ENCODE measurements at places on chromosomes 7 and 10.

DNA sequence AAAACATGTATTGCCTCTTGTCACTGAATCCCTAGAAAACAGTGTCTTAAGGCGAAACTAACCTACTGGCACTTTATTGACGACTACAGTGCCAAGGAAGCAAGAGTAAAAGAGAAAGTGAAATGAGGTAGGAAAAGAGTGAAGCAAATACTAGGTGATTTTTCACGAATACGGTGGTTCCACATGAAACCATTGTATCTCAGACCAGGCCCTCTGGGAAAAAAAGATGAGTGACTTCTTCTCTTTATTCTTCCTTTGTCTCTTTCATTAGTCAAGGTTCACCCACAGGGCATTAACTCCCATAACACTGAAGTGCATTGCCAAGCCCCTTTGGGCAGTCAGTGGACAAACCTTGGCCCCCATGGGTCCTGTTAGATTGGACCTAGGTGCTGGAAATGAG lies 16.2 kb upstream of the MACC1 start:
- no peak for DNase-seq

GRCh38 chr7:28986028-28986764 lies 28.1 kb upstream of the TRIL start:
- DNase-seq, result no peak

- no peak for DNase-seq
Measured at GRCh38 chr7:41695661-41696322, 7.1 kb downstream of the INHBA start.

DNA sequence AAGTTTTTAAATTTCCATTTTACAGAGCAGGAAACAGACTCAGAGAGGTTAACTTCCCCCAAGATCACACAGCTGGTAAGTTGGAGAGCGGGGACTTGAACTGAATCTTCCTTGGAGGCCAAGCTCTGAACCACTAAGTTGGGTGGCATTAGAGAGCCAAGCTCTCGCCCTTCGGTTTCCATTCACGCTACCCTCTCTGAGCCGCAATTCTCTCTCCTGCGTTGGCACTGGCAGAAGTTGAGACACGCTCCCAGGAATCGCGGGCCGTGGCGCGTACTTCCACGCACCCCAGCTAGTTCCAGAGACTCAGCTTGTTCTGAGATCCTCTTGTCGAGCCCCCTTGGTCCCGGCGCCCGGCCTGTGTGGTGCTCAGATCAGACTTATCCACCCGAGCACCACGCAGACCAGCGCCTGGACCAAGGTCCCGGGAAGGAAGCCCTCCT lies 29.3 kb upstream of the VAX1 start:
- DNase-seq, result no peak

GRCh38 chr7:29955799-29956486 lies 33.7 kb downstream of the SCRN1 start:
- peak; percentile 2 for DNase-seq

- peak; percentile 20 for DNase-seq
Measured at GRCh38 chr10:132836832-132837540, 51.0 kb upstream of the NKX6-2 start.

- DNase-seq, result peak; percentile 69
Measured at GRCh38 chr10:62047960-62048383, 146.5 kb downstream of the ARID5B start.

- DNase-seq, result no peak
Measured at GRCh38 chr10:74093530-74094164, 57.0 kb downstream of the AP3M1 start.

- DNase-seq, result no peak
Measured at GRCh38 chr7:638256-639011, 88.1 kb upstream of the DNAAF5 start.

DNA sequence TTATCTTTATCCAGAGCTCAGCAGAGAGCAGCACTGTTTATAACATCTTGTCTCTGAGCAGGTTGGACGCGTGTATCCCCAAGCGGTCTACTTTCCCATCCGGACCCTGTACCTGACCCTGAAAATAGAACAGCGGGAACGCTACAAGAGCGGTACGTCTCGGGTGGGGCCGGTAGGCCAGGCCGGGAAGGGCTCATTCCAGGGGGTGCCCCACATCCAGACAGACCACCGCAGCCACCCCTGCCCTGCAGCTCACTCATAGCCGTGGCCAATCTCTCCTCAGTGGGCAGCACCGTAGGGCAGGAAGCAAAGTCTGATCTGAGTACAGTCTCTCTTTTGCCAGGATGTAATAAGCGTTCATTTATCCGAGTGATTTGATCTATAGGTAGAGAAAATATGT lies 113.7 kb downstream of the TRRAP start:
- no peak for DNase-seq

GRCh38 chr10:42932735-42933447 lies 144.0 kb upstream of the RET start:
- peak; percentile 6 for DNase-seq

DNA sequence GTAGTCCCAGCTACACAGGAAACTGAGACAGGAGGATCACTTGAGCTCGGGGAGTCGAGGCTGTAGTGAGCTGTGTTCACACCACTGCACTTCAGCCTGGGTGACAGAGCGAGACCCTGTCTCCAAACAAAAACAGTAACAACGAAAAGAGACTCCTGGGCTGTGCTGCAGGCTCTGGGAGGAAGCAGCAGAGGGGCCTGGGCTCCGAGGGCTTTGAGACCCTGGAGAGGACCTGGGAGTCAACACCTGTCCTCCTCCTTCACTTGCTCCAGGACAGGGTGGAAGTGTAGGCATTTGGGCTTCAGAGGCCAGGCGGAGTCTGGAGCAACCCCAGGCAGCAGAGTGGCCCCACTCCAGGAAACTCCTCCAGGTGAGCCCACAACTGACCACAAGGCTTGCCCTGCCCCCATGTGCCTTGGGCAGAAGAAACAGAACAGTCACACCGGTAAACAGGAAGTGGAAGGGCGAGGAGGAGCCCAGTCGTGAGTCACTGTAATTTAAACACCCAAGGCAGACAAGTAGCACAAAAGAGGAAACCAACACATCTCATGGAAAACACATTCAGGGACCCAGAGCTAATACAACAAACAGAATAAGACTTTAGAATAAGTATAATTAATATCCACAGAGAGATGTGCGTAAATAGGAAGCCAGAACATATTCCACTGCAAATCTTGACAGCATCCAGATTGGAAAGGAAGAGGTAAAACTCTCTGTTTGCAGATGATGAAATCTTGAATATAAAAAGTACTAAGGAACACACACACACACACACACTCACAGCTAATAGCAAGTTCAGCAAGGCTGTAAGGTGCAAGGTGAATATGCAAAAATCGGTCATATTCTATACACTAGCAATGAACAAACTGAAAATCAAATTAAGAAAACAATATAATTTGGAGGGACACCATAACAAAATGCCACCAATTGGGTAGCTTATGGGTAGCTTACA lies 20.5 kb upstream of the RASGEF1A start:
- peak; percentile 67 for DNase-seq

DNA sequence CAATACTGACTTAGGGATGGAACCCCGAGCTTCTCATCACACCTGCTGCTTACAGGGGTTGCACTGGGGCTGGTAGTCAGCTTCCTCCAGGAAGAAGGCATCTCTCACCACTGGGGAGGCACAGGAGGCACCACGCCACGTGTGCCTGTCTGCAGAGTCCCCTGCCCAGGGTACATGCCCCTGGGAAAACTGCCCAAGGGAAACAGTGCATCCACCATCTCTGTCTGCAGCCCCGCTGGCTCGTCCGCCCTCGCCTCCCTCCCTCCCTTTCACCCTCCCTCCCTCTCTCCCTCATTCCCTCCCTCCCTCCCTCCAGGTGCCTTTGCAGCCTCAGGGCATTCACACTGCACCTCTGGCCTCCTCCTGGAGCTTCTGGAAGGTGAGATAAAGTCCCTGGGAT lies 101.1 kb downstream of the PTPRE start:
- DNase-seq, result no peak

- DNase-seq, result no peak
Measured at GRCh38 chr7:47581804-47582763, at the start of gene TNS3. TNS3 (minus strand) TSS chr7:47582111; CDS start chr7:47439636, 142,475 bp downstream.

Data from activated CD4-positive, alpha-beta T cell treated with anti-CD3 and anti-CD28 coated beads, Interleukin-2, Interleukin-4, amounts not matched to agents 100 ng/mL and 50 ng/mL, durations not matched to agents 16 hours and 8 hours (primary cell).